Left ventricle myocardium superior (tissue), 1 donor: ENCODE measurements at places on chromosomes 5 and 9. TPM values are rescaled to one million over a fixed set of nuclear protein-coding genes. Genes with fewer than 3 reads are reported as not detected.

- no peak for DNase-seq
Measured at GRCh38 chr9:87862536-87863268, 20.0 kb upstream of the SPATA31E1 start.

DNA sequence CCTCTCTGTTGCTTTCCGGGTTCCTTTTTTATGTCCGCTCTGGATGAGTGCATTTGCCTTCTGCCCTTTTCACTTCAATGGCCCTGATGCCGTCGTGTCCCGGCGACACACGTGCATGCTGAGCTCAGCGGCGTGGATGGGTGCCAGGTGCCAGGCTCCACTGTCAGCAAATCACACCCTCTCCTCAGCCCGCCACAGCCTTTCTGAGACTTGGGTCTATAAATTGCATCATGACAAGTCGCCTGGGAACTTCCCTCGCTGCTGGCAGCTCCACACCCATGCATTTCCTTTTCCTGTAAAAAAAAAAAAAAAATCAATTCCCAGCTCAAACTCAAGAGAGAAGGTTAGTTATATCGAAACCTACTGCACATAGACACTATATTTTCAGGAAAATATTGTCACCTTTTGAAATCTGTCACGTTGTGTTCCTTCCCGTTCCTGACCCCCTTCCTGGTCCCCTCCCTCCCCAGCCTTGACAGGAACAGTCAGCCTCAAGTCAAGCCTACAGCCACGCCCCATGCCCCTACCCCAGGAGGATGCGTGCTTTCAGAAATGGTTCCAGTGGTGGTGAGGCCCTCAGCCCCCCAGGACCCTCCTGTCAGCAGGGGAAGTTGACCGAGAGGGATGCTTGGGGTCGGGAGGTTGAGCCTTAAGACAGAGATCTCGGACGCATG is 110.3 kb upstream of the PTCH1 start:
- DNase-seq = peak; percentile 61

Gene PDE8B
- total RNA-seq = 0.69 TPM

Gene PCDHB14
- 2.5 TPM for total RNA-seq

DNA sequence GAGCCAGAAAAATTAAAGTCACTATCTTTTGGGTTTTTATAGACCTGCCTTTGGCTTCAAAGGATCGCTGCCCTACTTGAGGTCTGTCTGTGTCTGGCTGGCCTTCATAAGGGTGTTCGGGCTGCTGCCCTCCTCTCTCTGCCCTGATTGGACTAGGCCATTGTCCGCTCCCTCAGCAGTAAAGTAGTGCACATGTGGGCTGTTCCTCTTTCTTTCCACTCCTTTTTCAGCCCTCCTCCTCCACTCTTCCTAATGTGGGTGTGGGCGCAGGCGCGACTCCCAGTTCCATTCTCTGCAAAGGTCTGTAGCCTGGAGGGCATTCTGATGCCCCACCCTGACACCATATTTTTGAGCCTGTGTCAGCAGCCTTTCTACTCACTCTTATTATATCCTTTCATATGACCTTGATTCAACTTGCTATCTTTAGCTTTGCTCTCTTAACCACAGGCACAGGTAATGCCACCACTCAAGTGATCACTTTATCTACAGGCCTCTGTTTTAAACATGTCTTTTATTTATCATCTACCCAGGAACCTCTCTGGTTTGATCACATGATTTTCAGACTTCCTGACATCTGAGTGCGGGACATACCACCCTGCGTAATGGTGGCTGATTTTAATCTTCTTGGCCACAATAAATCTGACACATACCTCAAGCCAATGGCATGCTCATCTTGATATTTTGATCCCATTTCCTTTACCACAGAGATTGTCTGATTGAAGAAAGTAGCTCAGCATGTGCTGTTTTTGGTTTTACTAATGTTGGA is 144.5 kb downstream of the AOPEP start:
- peak; percentile 76 for DNase-seq

DNA sequence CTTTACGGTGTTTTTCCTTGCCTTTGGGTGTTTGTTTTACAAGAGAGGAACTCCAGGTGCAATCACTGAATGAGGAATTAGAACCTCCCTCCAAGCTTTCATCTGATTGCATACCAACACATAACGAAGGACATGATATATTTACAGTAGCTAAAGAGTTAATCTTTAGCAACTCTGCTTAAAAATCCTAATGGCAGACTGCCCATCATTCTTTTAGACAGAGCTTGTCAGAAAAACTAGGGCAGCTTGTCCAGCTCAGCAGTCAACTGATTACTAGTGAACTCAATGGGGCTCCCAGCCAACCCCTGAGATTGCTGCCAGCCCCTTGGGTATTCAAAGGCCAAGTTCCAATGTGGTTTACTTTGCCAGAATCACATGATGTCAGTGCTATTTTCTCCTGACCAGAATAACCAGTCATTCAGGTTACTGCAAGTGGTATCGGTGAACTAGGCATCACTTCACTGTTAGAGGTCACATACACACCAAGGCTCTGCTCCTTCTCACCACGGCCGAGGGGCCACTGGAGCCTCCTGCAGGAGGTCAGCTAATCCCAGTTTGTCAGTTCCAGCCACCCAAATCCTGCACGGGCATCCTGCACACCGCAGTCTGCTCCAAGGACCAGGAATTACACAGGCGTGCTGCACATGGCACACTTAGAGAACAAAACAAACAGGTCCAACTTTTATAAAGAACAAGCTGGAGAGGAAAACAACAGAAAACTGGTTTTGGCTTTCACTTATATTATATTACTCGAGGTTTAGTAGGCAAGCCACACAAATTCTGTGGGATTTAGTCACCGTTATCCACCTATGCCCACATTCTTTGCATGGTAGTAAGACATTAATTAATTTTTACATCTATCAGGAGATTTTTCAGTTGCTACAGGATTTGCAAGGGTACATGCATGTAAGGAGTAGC is 62.5 kb downstream of the NFIB start:
- DNase-seq = peak; percentile 89

DNA sequence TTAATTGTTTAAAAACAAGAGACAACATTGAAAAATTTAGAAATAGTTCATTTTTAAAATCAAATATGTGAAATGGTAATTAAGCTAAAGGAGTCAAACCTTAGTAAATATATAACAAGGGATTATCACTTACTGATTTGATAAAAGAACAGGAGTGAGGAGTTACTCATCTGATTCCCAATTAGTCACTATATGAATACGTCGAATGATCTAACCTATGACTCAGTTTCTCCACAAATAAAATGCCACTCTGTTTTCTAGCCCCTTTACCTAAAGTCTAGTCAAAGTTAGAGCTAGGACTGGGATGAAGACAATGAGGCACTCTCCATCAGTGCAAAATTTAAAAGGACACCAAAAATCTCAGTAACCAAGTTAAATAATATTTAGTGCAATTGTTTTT is 70.4 kb upstream of the RASEF start:
- no peak for DNase-seq

- no peak for DNase-seq
Measured at GRCh38 chr5:36156121-36156601, 4.2 kb downstream of the SKP2 start.

Gene PFN3
- not detected for total RNA-seq

- no peak for DNase-seq
Measured at GRCh38 chr5:86523718-86524117, 94.0 kb upstream of the COX7C start.

Gene FCN1
- total RNA-seq = 5.7 TPM

DNA sequence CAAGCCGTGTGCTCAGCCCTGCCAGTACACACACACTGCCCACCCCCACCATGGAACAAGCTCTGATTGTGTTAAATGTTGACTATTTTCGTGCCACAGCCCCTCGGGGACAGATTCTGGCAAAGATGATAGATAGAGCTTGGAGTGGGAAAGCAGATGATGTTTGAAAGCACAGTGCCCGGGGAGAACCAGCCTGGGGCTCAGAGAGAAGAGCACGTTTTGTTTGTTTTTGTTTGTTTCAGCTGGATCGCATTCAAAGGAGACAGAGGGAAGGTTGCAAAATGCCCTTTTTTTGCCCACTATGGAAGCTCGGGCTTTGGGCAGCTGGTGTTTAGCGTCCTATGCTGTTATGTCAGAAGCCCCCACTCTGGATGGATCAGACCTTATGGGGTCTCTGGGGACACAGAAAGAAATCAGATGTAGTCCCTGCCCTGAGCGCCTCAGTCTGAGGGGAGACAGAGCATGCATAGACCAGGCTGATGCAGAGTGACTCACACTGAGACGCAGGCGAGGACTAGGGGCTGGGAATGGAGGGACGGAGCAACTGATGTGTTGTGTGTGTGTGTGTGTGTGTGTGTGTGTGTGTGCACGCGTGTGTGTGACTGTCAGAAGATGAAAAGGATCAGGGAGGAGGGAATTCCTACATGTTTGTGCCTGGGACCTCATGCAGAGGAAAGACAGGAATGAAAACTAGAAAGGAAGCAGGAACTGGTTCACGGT is 229.7 kb downstream of the MELK start:
- no peak for DNase-seq

- peak; percentile 71 for DNase-seq
Measured at GRCh38 chr9:129624168-129624759, 1.7 kb upstream of the NTMT1 start.

DNA sequence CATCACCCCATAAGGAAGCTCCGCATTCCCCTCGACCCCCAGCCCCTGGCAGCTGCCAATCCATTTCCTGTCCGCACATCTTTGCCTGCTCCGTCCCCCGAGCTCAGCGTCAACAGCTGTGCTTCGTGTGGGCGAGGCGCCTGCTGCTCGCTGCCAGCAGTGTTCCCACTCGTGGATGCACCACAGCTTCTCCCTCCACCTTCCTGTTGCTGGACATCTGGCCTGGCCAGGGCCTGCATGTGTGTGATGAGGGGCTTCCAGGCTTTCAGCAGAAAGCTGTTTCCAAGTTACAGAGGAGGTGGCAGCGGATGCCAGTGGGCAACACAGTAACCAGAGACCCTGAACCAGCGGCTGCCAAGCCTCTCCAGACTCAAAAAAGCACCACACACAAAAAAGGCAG is 86.0 kb downstream of the PRRT1B start:
- DNase-seq = peak; percentile 46

DNA sequence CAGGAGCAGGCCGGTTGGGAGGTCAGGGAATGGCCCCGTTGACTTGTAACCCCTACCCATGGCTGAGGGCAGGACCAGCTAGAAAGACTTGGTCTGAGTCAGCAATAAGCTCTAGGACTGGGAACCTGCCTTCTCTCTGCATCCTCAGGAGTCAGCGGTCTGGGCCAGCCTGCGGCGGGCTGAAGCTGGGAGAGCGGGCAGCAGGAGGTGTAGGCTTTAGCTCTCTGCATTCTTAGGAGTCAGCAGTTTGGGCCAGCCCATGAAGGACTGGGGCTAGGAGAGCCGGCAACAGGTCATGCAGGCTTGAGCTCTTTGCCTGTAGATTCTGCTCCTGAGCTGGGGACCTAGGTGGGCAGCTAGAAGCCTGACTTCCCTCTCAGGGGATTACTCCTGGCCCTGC is 6.4 kb upstream of the SMIM32 start:
- DNase-seq = no peak

DNA sequence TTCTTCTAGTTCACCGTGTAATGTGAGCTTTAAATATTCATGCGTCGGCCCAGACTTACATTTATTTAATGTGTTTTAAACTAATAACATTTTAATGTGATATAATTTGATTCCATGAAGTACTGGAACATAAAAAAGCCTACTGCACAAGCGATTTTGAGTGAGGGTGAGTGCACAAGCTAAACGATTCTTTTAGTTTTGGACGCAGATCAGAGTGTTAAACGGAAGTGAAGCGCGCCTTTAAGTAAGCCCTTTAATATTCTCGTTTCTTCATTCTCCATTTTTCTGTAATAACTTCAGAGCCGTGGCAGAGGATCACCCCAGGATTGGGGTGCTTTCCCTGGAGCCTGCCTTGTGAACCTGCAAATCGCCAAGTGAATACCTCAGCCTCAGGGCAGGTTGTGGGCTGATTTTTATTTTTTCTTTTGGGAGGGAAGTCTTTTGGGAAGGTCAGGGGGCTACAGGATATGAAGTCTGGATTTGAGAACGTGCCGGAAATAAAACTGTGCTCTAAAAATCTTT is 4.9 kb upstream of the PAX5 start:
- no peak for DNase-seq

- no peak for DNase-seq
Measured at GRCh38 chr5:173863359-173863758, 24.8 kb upstream of the CPEB4 start.

- no peak for DNase-seq
Measured at GRCh38 chr5:79261897-79262296, 26.0 kb downstream of the JMY start.

DNA sequence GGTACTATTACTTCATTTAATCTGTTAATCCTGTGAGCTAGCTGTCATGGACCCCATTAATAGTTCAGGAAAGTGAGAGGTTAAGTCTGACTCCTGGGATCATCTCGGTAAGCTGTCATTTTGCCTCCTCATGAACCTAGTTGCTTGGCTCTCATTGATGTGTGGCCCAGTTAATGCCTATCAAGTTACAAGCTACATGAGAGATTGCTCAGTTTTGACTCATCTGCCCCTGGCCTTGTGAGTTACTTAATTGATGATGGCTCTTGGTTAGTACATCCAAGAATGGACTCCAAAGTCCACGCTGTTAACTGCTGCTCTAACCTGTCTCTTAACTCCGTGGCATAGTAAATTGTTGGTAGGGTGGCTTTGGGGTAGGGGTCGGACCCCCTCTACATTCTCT is 23.9 kb downstream of the LARP1 start:
- DNase-seq = no peak

- peak; percentile 49 for DNase-seq
Measured at GRCh38 chr5:31768046-31768445, 129.1 kb downstream of the PDZD2 start.

DNA sequence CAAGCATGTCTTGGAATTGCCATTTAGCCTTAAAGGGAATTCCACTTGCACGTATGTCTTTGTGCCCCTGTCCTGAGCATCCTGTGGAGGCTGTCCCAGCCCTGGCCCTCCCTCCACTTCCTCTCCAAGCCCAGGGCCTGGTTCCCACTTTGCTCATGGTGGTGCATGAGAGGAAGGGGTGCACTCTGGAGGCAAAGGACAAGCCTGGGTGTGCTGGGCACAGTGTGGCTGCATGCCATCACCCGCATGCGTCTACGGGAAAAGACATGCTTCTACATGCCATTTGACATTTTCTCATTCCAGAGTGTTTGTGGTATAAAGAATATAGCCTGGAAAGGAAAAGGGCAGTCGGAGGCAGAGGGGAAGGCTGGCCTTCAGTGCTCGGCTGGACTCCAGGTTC is 7.2 kb upstream of the IRX2 start:
- DNase-seq = no peak

GRCh38 chr5:77400645-77401044 is 91.5 kb downstream of the WDR41 start:
- DNase-seq = no peak
